AG08396 (cell line): ENCODE measurements at places on chromosomes 5 and 9.

- DNase-seq, result no peak
These were observed 157.5 kb upstream of the IER5L start for GRCh38 chr9:129335464-129336129.

GRCh38 chr9:36158122-36158521 is 11.1 kb upstream of the CCIN start:
- DNase-seq, result no peak

DNA sequence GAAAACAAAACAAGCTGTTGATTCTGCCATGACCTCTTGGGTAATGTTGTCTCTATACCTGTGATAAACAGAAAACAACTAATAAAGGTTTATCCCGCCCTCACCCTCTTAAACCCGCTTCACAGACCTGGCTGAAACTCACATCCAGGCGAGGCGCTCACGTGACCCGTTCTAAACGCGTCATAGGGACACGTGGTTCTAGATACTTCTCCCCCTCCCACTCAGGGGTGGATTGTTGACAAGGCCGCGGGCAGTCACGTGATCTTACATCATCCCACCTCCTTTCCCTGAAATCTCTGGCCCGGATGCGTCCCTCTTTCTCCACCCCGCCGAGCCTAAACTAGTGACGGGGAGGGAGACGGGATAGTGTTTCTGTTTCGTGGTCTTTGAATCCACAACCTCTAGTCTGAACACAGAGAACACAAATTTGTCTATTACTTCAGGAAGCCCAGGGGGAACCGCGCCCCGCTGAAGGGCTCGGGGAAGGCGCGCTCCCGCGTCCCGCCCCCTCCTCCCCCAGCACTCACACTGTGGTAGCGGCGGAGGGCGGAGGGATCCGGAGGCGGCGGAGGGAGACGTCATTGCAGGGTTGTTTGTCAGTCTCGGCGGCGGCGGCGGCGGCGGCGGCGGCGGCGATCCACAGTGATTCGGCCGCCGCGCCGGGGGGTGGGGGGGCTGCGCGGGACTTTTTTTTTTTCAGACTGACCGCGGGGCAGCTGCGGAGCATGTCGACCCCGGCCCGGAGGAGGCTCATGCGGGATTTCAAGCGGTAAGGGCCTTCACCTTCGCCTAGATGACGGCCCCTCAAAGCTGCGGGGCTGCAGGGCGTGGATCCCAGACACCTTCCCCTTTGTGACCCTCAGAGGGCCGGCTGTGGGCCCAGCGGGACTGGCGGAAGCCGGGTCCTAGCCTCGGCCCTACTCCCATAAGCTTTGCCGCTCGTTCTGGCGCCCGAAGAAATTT is at the start of gene UBE2B:
TSS of gene UBE2B (plus strand) at position 699 of the 963 bp plus-strand sequence. CDS start at position 726, 27 bp downstream.
- DNase-seq, result peak; percentile 96

DNA sequence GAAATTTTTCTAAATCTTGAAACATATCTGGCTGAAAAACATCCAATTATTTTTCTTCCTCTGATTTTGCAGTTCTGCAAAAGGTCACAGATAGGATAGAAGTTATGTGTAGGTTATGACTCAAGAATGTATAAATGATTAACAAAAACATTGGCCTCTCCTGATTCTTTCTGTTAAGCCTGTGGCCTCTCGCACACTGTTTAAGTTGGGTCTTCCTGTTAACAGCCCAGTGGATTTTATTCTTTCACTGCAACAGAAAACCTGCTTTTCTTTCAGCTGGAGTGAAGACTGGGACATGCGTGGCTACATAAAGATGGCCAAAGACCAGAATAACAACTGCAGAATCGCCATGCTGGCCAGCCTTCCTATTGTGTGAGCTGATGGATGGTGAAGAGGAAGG is 17.1 kb upstream of the SPATA31E1 start:
- DNase-seq, result no peak
